GOT3 (cell line): ENCODE measurements at places on chromosomes 5 and 9.

- no peak for DNase-seq
Observed at GRCh38 chr9:95815133-95815532, 60.4 kb upstream of the ERCC6L2 start.

DNA sequence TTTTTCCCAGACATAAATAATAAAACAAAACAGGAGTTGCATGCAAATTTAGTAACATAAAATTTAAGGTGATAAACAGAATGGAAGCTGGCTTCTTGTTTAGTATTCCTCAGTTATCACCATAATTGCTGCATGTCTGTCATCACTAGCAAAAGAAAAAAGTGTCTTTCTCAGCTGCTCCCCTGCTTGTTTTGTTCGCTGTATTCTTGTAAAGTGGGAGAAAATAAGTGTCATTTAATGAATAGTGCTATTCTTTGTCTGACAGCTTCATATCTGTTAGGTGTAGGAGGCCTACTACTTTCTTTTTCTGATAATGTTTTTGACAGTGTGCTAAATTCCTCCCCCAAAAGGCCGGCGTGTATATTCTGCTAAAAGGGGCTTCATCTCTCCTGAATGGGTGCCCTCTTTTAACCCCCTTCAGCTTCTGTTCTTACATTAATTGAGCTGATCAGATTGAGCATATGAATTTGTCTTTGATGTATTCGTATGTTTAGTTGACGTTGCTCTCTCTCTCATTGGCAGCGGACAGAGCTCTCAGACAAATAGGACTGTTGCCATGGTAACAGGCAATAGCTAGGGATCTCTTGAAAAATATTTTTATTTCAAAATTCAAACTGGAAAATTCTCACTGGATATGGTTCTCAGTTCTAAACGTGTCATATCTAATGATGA, 303.8 kb downstream of the KIAA0825 start:
- no peak for DNase-seq

GRCh38 chr5:81826128-81826527, 75.2 kb upstream of the SSBP2 start:
- DNase-seq = no peak

DNA sequence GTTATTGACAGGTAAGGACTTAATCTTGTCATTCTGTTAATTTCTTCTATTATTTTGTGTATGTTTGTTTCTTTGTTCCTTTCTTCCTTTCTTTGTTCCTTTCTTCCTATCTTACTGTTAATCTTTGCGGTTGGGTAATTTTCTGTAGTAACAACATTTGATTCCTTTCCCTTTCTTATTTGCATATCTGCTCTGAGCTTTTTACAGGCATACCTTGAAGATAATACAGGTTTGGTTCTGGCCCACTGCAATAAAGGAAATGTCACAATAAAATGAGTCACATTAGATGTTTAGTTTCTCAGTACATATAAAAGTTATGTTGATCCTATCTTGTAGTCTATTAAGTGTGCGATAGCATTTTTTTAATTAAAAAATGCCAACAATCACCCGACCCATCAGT, 440.7 kb downstream of the NFIB start:
- DNase-seq = no peak

GRCh38 chr5:172219296-172219695, 25.3 kb downstream of the EFCAB9 start:
- DNase-seq = no peak
